Gastroesophageal sphincter (tissue), 4 donors: ENCODE measurements at places on chromosomes 5 and 9.

DNA sequence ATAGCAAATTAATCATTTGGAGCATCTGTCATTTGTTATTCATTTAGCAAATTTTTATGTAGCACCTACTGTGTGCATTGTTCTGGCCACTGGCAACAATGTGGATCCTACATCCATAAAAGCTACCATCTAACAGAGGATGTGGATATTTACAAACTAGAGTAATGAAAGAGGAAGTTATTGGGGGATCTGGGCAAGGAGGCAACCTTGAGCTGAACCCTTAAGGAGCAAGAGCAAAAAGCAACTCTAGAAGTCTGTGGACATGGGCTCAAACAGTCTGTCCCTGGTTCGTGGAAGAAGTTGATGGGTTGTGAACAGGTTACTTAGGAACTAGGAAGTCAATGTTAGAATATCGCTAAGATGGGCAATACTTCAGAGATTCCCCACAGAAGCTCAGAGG, 259.9 kb downstream of the SYK start:
- ATAC-seq = no peak

- no peak for ATAC-seq
Observed at GRCh38 chr9:83588256-83588655, 34.7 kb upstream of the IDNK start.

DNA sequence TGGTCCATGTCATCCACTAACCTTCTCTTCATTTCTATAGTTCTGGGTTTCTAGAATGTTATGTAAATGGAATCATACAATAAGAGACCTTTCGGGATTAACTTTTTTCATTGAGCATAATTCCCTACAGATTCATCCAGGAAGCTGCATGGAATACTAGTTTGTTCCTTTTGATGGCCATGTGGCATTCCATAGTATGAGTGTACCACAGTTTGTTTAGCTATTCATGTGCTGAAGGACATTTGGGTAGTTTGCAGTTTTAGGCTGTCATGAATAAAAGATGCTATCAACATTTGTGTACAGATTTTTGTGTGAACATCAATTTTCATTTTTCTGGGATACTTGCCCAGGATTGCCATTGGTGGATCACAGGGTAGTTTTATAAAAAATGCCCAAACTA, 6.8 kb upstream of the SPTLC1 start:
- ATAC-seq = no peak

DNA sequence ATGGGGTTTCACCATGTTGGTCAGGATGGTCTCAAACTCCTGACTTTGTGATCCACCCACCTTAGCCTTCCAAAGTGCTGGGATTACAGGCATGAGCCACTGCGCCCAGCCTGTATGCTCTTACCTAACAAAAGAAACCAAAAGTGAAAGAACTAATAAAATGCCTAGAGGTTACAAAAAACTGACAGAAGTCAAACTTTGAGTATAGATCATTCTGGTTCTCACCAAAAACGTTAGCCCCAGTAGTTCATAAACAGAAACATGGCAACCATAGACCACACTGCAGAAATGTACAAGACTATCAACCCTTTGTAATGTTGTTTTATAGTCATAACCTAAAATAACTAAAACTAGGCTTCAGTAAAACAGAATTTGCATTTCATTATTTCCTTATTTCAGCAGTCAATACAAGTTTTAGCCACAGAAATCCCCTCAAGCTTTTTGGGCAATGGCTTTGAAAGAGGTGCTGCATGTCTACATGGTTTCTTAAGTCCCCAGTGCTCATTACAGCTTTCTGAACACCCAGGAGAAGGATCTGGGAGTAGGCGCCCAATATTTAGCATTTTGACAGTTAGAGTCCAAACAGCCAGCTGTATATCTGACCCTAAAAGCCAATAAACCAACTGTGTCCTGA, 72.5 kb downstream of the EPB41L4A start:
- ATAC-seq = no peak

- no peak for ATAC-seq
Observed at GRCh38 chr9:134656334-134657006, 14.9 kb downstream of the COL5A1 start.

GRCh38 chr5:90802474-90803317, 244.1 kb downstream of the ADGRV1 start:
- ATAC-seq = no peak

GRCh38 chr5:66671305-66671704, 75.1 kb downstream of the MAST4 start:
- ATAC-seq = no peak

DNA sequence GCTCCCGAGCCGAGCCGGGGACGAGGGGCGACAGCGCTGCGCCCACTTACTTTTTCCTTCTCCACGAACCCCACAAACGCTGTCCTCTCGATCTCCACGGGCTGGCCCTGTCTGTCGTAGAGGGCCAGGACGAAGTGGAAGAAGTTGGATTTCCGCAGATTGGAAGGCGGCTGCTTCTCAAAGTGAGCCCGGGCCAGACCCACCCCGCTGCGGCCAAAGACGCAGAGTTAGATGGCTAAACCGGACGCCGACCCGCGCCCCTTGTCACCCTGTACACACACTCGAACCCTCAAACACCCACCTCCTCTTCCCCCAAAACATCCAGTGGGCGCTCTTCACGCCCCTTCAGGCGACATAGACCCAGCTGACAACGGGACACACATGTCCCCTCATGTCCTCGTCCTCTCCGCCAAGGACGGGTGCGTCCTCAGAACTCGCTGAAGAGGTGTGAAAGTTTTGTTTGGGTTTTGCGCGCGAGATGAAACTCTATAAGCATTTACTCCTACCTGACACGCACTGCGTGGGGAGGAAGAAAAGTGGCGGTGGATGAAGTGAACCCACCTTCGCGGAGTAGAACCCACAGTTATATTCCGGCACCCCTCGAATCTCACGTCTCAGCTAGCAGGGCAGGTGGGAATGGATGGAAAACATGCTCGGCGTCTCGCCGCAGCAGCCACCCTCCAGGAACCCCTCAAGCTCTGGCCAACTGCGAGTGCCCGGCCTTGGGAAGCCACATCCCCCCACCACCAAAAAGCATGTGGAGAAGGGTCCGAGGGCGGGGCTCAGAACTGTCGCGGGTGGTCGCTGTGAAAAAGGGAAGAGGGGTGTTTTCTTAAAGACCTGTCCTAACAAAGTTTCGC, 2.6 kb downstream of the EBF1 start:
- no peak for ATAC-seq

- ATAC-seq = peak; percentile 75
Observed at GRCh38 chr9:98315551-98316060, 60.2 kb upstream of the TBC1D2 start.

DNA sequence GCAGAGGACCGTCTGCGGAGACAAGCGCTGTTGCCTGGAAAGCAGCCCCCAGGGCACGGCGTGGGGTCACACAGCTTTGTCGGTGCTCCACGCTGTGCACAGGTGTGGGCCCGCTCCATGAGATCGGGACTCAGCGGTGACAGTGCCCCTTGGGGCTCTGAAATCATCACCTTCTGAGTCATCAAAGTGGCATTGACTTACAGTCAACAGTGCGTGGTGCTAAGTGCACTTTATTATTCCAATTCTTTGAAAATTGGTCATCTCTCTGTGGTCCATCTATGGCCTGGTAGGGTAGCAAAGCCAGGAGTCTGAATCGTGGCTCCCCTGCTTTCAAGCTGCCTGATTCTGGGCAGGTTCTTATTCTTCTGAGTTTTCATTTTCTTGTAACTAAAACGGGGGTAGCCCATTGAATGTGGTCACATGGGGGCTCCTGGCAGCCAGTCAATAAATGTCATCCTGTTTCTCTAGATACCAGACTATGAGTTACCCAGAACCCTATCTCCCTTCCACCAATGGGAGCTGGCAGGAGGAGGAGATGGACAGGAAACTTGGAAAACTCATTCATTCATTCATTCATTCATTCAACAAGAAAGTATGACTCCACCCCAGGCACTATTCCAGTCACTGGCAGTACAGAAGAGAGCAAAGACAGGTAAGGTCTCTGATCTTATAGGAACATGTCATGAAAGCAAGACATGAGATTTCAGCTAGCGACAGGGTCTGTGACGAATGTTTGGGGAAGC, 20.3 kb upstream of the UNC5A start:
- ATAC-seq = no peak

DNA sequence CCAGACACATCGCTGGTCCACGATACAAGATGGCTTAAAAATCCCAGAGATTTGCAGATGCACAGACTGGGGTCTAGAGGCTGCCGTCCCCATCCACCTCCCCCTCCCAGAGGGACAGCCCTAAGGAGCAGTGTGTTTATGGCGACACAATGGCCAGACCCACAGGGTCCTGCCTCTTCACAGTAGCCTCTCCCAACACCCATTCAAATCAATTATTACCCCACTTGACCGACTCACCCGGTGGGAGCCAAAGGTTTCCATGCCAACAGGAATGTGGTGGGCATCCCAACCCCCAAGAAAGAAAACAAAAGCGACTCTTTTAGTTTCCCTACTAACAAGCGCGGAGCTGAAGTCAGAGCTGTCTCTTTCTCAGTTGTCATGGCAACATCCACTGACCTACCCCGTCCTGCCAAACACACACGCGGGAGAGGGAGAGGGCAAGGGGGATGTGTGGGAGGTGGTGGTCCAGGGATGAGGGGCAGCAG, 209.0 kb downstream of the TTLL11 start:
- ATAC-seq = no peak

- ATAC-seq = peak; percentile 0
Observed at GRCh38 chr5:131635684-131636572, 899 bp upstream of the RAPGEF6 start.

- ATAC-seq = no peak
Observed at GRCh38 chr5:91311168-91311696, 71.9 kb downstream of the ARRDC3 start.

GRCh38 chr5:1732238-1732941, 67.2 kb downstream of the MRPL36 start:
- no peak for ATAC-seq

DNA sequence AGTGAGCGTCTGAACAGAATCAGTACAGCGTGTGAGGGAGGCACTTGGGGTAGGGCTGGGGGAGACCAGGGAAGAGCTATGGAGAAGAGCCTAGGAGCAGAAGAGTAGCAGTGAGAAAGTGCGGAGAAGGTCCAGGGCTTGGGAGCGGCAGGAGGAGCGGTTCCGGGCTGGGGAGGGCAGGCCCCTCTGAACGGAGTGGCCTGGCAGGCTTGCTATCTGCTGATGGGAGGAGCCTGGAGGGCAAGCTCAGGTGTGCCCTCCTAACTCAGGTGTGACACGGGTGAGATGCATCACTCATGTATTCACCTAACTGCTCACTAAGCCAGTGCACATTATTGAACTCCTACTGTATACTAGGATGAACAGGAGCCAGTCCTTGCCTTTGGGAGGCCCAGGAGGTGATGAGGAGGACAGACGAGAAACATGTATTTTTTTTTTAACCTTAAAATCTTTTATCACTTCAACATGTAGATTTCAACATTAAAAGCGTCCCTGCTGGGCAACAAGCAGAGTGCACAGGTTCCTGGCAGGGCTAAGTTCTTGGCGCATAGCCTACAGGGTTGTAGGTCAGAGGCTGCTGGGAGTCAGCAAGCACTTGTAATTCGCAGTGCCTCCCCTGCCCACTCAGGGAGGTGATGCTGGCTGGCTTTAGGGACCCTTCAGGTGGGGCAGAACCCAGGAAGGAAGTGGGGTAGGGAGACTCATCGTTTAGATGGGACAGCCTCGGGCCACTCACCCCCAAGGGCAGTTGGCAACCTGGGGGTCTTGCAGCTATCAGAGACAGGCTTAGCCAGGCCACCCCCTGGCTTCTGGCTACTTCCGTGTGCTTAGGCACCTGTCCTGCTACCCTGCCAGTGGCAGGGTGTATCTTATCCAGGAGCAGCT, 55.5 kb downstream of the TMOD1 start:
- peak; percentile 35 for ATAC-seq

DNA sequence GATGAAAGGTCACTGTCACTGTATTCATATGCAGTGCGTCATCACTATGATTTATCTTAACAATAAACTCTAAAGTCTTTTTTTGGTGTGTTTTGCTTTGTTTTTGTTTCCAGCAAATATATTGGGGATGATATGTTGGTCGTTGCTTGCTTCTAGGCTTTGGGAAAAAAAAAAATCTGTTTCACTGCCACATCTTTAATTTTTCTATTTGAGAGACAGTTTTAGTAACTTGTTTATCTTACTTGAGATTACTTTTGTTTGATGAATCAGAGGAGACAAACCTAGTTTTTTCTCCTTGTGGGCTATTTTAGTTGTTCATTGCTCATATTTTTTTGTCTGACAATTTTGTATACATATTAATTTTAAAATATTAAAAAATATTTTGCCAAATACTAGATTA, 19.4 kb downstream of the CWC27 start:
- no peak for ATAC-seq

DNA sequence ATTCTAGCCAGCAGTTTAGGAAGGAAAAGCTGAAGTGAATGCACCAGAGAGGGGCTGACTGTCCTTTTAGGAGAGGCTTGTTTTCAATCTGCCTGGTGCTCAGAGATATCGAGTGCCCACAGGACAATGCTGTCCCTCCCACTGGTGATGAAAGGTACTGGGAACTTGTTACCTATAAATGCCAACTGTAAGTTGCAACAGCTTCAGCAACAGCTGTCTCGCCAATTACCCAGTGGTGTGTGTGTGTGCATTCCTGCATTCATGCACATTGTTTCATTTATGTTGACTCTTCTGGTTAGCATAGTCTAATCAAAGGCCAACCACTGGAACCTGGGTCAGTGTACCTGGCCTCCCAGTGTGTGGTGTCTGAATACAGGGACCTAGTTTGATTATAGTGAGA, 161.1 kb downstream of the CSNK1G3 start:
- no peak for ATAC-seq

DNA sequence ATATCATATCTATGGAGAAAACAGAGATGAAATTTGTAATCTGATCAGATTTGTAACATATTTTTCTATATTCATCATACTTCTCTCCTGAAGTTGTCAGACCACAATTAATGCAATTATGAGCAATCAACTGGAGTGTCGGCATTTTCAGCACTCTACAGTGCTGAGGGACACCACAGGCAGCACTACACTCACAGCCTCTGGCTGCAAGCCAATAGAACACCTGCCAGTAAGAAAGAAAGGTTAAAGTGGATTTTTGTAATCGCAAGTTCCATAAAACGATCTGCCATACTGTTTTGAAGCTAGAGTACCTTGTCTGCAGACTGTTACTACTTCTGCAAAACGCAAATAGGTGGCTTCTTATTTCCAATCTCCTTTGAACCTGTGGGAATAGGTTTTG, 147.6 kb downstream of the ADAMTS6 start:
- ATAC-seq = no peak

GRCh38 chr5:137092831-137093230, 406.3 kb downstream of the SPOCK1 start:
- no peak for ATAC-seq

DNA sequence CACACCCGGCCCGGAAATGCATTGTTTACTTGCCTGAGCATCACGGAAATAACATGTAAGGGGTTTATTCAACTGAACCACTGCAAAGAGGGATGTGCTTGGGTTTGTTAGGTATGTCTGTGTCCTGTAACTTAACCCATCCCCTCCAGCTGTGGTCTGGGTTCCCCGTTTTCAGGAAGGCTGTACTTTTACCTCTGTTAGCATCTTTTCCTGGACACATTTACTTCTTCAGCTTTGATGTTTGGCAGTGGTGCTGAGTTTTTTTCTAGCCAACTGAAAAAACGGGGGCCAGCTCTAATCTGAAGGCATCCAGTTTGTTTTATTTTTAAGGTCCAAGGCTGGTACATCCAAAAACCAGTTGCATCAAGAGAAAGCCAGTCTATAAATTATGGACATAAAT, 561.8 kb downstream of the BNC2 start:
- no peak for ATAC-seq
